Left lung (tissue), 14 donors: ENCODE measurements at places on chromosomes 7 and 10. TPM values are rescaled to one million over a fixed set of nuclear protein-coding genes. Genes with fewer than 3 reads are reported as not detected.

H2BK1 gene
- polyA plus RNA-seq = not detected

WNT8B gene
- polyA plus RNA-seq = 0.10 TPM

SHH gene
- polyA plus RNA-seq = 18.8 TPM

GRCh38 chr7:27359181-27360125, 116.9 kb downstream of the EVX1 start:
- no peak for DNase-seq

GRCh38 chr10:6786579-6787031, 206.5 kb upstream of the PRKCQ start:
- DNase-seq = peak; percentile 63

DNA sequence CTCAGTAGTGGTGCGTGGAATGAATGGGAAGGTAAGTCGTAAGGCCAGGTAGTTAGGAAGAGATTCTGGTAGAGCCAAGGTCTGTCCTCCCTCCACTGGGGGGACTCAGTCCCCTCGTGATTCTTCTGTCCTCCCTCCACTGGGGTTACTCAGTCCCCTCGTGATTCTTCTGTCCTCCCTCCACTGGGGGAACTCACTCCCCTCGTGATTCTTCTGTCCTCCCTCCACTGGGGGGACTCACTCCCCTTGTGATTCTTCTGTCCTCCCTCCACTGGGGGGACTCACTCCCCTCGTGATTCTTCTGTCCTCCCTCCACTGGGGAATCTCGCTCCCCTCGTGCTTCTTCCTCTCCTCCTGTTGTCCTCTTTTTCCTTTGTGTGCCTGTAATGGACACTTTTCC, 125.1 kb downstream of the CELF2 start:
- DNase-seq = no peak

GRCh38 chr10:104337985-104338735, at the start of gene ITPRIP:
Gene ITPRIP (minus strand): TSS chr10:104338465. CDS start chr10:104316051, 22,414 bp downstream.
- DNase-seq = peak; percentile 84

- DNase-seq = no peak
Observed at GRCh38 chr7:7911369-7912123, 57.0 kb upstream of the GLCCI1 start.

GRCh38 chr7:27083646-27084045, 12.2 kb downstream of the HOXA1 start:
- DNase-seq = no peak

DNA sequence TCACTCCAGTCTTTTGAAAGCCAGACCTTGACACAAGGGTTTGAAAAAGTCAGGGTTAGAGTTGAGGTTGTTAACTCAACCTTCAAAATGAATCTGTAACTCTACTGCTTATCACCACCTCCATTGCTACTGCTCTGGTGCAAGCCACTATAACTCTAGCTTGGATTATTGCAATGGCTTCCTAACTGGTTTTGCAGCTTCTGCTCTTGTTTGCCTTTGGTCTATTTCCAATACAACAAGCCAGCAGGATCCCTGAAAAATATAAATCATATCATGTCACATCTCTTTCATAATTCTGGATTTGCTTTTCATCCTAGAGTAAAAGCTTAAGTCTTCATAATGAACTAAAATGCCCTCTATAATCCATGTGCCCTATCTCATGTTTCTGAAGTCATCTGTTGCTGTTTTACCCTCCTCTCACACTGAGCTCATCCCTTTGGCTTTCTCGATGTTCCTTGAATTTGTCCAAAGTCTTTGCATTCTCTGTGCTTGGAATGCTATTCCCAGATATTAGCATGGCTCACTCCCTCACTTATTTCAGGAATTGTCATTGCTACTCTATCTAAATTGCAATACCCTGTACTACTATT, 10.9 kb downstream of the TAS2R60 start:
- DNase-seq = no peak

GRCh38 chr10:62047228-62047892, 145.9 kb downstream of the ARID5B start:
- no peak for DNase-seq

- DNase-seq = no peak
Observed at GRCh38 chr10:130928306-130928705, 383.2 kb downstream of the TCERG1L start.

DNA sequence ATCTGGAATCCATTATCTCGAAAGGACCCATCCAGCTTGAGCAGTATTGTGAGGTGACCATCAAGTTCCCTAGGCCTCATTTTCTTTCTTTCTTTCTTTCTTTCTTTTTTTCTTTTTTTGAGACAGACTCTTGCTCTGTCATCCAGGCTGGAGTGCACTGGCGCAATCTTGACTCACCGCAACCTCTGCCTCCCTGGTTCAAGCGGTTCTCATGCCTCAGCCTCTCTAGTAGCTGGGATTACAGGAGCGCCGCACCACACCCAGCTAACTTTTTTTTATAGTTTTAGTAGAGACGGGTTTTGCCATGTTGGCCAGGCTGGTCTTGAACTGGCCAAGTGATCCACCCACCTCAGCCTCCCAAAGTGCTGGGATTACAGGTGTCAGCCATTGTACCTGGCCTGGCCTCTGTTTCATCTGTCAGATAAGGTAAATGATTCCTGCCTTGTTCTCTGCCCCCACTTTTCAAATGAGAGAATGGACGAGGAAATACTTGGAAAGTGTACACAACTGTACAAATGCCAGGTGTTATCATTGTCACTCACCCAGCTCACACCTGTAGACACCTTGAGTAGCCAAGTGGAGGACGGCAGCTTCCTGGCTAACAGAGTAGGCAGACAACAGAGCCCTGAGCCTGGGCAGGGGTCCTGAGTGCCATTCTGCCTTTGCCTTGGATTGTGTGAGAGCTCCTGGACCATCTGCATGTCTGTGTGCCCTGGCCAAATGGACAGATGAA, 54.1 kb downstream of the HK1 start:
- DNase-seq = no peak

- DNase-seq = peak; percentile 76
Observed at GRCh38 chr7:44980393-44981034, 1.7 kb upstream of the MYO1G start.

- no peak for DNase-seq
Observed at GRCh38 chr10:61732629-61733278, 70.0 kb downstream of the CABCOCO1 start.

DNA sequence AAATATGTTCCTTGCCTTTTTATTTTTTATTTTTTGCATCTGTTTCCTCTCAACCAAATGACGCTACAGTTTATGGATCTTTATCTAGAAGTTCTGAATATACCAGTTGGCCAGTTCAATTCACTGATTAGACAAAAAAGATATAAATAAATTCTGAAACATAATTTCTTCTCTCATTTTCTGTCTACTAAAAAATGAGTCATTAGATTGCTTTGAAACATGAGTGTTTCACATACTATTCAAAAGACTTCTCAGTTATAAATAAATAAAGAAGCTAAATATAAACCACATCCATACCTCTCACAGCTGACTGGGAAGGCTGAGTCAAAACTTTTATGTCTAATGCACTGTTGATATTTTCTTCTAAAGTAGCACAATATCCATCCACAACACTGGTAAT, 97.6 kb upstream of the GPR22 start:
- no peak for DNase-seq

- DNase-seq = no peak
Observed at GRCh38 chr10:103985726-103986125, 18.8 kb downstream of the SLK start.
